ENCODE measurements at places on chromosomes 2 and 18.

DNA sequence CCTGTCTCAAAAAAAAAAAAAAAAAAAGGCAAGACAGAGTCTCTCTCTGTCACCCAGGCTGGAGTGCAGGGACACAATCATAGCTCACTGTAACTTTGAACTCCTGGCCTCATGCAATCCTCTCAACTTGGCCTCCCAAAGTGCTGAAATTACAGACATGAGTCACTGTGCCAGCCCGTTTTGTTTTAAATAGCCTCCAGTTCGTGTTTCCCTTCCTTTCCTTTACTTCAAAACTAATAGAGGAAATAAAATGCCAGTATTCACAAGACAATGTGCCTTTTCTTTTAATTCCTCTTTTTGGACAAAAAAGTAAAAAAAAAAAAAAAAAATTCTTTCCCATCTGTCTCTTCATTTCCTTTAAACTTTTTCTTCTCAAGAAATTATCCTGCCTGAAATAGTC, 54.5 kb upstream of the ACMSD start:
- DNase-seq = no peak

GRCh38 chr2:5696945-5697521, 4.8 kb downstream of the SOX11 start:
- no peak for DNase-seq

DNA sequence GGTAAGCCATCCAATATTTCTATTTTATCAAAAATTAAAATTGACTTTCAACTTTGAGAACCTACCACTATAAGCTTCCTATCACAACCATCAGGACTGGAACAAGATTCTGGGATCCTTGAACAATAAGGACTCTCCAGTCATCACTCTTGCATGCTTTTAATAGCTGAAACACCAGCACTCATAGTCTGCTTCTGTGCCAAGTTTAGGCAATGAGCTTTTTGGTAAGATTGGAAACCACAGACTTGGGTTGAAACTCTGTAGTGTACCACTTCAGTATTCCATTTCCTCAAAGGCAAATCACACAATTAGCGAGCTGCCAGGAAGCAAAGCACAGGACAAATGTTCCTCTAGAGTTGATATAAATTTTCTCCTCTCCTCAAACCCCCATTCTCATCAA, 1065.8 kb upstream of the SLC39A10 start:
- DNase-seq = no peak

GRCh38 chr2:67476809-67477790, 80.0 kb downstream of the ETAA1 start:
- no peak for DNase-seq

DNA sequence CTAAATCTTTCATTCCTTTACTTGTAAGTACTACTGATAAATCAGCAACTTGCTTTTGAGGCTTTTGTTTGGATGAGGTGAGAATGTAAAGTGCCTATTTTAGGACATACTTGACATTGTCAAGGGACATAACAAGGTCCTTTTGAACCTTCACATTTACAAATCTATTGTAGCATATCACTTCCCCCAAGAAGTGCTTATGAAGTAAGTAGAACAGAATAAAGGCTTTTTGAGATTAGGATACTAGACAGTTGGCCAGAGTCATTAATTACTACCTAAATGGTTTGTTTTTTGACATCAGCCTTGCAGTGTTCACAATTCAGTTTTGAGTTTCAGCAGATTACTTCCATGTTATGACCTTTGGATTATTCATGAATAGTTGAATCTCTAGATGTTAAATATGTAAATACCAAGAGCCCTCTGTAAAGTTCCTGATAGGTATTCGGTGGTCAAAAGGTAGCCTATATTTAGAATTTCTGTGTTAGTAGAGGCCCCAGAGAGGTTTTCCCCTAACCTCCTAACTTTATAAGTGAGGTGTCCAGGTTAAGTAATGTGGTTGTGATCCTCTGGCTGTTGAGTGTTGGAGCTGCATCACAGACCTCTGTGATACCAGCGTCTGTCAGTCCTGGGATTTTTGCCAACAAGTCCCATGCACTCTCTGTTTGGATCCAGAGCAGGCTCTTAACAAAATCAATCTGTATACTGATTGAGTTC, 67.2 kb downstream of the LCLAT1 start:
- no peak for DNase-seq

- DNase-seq = no peak
These were observed 19.5 kb downstream of the RALBP1 start for GRCh38 chr18:9494778-9495331.

DNA sequence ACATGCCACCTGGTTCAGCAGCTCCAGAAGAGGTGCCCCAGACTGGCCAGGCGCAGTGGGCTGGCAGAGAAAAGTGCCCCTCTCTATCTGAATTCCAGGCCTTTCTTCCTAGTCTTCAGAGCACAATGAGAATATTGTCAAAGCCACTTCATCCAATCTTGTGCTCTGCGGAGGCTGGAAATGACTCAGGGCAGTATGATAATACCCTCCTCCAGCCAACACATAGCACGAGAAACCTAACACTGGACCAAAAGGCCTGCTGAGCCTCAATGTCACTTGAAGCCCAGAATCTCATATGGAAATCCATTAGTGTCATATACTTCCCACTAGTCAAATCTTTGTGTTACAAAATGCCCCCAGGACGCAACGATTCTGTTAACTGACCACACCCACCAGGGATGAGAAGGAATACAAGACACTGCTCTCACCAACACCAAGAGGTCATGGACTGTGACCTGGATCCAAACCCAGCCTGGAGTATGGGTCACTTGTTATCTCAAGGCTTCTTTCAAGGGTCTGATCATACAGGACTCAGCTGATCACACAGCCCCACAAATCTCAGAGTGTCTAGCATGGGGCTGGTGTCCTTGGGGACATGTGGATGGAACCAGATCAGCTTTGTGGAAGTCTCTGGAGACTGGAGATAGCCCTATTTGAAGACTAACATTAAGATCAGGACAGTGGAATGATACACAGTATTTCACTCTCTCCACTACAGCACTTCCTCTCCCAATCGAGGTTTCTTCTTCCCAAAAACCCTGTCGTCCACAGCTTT, 10.1 kb downstream of the KIF3C start:
- DNase-seq = no peak

DNA sequence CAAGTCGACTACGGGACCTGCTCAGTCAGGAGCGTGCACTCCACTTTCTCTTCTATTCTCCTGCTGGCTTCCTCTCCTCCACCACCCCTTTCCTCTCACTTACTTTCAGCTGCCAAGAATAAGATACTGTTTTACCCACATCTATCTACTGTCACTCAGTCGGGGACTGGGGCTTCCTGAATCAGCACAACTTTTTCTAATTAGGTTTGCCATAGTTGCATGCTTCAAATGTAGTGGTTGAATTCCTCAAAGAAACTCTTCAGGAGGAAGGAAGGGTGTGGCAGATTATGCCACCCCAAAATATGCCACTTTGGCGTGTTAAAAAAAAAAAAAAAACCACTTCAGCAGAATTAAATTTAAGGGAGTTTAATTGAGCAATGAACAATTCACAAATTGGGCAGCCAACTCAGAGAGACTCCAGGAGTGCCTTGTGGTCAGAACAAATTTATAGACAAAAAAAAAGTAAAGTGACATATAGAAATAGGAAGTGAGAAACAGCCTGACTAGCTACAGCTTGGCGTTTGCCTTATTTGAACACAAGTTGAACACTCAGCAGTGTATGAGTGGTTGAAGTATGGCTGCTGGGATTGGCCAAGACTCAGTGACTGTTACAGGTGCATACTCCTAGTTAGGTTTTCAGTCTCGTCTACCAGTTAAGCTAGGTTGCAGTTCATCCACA, 32.5 kb upstream of the RMDN2 start:
- no peak for DNase-seq

DNA sequence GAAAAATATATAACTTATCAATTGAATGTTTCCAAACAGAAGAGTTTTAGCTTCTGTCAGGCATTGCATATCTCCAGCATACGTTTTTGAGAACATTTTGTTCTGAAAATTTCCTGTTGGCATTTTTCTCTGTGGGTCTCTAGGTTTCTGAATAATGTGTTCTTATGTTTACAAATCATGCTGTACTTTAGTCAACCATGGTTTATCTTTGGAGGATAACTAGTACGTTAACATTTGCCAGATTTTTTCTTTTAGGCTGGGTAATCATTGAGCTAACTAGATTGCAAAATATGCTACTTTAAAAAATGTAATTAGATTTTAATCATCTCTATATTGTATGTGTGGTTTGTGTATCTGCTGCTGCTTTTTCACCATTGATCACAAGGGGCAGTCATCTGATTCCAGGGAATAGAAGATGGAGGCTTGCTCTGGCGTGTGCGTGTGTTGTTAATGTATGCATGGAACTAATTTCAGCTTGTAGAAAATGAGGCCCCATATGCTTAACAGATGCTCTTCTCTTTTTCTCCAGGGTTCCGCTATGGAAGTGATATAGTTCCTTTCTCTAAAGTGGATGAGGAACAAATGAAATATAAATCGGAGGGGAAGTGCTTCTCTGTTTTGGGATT, 21.3 kb downstream of the XRCC5 start:
- DNase-seq = no peak
